GF-D8 (cell line): ENCODE measurements at places on chromosomes 2 and 18.

- no peak for DNase-seq
Measured at GRCh38 chr2:160812830-160813505, 319.4 kb upstream of the RBMS1 start.

DNA sequence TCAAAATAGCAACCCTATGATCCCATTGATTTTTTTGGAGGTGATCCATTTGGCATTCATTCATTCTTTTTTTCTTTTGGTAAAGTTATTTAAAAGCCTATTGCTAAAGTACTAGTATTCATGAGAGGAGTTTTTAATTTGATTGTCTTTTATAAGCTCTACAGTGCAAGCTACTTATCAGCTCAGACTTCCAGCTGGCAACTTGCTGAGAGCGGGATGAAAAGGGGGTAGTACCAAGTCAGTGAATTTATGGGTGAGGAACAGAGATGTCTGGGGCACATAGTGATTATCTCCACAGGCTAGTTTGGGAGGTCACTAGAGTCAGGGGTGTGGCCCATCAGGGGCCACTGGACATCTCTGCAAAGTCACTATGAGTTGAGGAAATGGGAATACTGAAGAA, 202.4 kb downstream of the PIK3C3 start:
- DNase-seq: no peak

DNA sequence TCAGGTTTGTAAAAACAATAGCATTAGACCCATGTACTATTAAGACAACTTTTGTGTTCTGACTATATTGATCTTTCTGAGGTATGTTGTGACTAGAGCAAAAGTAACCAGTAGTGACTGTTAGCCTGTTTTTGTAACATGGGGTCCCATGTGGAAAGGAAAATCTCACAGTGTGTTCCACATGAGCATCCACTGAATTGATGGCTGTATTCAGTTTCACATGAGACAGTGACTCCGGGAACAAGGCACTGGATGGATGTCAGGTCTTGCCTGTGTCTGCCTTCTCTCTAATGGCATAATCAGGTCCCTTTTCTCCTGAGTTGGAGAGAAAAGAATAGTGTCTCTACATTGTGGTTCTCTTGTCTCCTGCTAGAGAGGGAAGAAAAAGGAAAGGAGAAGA, 27.5 kb downstream of the TMEM178A start:
- DNase-seq: no peak

GRCh38 chr2:222174450-222174849, 124.3 kb downstream of the PAX3 start:
- no peak for DNase-seq
